ENCODE measurements at places on chromosomes 13 and 19.

GRCh38 chr13:98619556-98619955 lies 42.6 kb upstream of the STK24 start:
- no peak for DNase-seq

DNA sequence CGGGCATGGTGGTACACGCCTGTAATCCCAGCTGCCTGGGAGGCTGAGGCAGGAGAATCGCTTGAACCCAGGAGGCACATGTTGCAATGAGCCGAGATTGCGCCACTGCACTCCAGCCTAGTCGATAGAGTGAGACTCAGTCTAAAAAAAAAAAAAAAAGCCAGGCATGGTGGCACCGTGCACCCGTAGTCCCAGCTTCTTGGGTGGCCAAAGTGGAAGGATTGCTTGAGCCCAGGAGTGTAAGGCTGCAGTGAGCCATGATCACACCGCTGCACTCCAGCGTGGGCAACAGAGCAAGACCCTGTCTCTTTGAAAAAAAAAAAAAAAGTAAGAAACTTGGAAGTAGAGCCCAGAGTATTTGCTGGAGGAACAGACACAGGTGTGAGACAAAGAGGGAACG lies 27.7 kb downstream of the CCDC8 start:
- no peak for DNase-seq

GRCh38 chr13:51632591-51633362 lies 48.5 kb downstream of the WDFY2 start:
- DNase-seq = no peak

- no peak for DNase-seq
These were observed 16.2 kb downstream of the PSPC1 start for GRCh38 chr13:19766591-19766990.

GRCh38 chr13:48571126-48571913 lies 38.4 kb upstream of the RCBTB2 start:
- no peak for DNase-seq

All from stimulated activated CD8-positive, alpha-beta memory T cell treated with anti-CD3 and anti-CD28 coated beads, Interleukin-7, amount 100 ng/mL, for 1 hour (primary cell).